T-helper 9 cell (primary cell): ENCODE measurements at places on chromosomes 2 and 18.

GRCh38 chr2:60779426-60779825 is 23.4 kb downstream of the PAPOLG start:
- DNase-seq: no peak

DNA sequence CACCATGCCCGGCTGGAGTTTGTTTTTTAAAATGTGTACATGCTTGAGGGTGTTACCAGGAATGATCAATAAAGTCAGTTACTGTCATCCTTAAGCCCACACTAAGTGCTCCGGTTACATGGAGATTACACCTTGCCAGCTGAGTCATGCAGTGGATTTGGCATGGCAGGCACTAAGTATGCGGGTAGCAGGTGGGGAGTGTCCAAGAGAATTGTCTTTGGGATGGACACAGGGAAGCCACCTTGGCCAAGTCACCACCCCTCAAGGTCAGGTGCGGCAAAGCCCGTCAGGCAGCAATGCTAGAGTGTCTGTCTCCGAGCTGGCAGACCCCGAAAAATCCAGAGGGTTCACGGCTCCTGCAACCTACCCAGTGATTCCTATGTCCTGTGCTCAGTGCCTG is 54.8 kb downstream of the GBX2 start:
- DNase-seq: no peak

GRCh38 chr18:159933-160332 is 1.6 kb downstream of the USP14 start:
- DNase-seq: no peak

DNA sequence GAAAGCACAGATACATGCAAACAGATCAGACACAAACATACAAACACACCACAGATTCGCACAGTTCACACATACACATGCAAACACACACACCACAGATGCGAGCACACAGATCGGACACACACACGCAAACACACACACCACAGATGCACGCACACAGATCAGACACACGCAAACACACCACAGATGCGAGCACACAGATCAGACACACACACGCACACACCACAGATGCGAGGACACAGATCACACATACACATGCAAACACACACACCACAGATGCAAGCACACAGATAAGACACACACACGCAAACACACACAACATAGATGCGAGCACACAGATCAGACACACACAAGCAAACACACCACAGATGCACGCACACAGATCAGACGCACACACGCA is 149.0 kb downstream of the PXDN start:
- DNase-seq: no peak

GRCh38 chr2:186437719-186438118 is 48.3 kb upstream of the ZC3H15 start:
- DNase-seq: no peak

GRCh38 chr18:38006541-38006940 is 440.9 kb upstream of the CELF4 start:
- DNase-seq: no peak

- DNase-seq: no peak
Observed at GRCh38 chr2:168375195-168375798, 80.8 kb upstream of the CERS6 start.

GRCh38 chr18:75429975-75430374 is 2.5 kb upstream of the SMIM21 start:
- DNase-seq: no peak

- DNase-seq: no peak
Observed at GRCh38 chr2:42904576-42904876, 112.1 kb upstream of the HAAO start.

GRCh38 chr2:8421658-8422449 is 260.0 kb upstream of the ID2 start:
- no peak for DNase-seq

DNA sequence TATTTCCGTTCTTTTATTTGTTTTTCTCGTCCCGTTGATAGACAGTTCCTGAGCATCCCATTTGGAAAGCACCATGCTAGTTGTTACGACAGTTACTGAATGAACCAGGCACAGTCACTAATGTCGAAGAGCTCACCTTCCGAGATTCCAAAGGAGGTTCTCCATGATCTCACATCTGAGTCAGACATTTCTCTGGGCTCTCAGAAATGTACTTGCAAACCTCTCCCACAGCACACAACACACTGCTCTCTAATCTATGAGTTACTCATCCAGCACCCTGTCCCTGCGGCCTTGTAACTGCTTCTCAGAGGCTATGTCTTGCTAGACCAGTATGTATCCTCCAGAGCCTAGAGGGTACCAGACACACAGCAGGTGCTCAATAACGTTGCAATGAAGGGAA is 174.7 kb downstream of the DNER start:
- no peak for DNase-seq

GRCh38 chr2:96156926-96157648 is 11.8 kb upstream of the DUSP2 start:
- DNase-seq: no peak

- DNase-seq: no peak
Observed at GRCh38 chr2:16664809-16665747, 556 bp downstream of the CYRIA start.

DNA sequence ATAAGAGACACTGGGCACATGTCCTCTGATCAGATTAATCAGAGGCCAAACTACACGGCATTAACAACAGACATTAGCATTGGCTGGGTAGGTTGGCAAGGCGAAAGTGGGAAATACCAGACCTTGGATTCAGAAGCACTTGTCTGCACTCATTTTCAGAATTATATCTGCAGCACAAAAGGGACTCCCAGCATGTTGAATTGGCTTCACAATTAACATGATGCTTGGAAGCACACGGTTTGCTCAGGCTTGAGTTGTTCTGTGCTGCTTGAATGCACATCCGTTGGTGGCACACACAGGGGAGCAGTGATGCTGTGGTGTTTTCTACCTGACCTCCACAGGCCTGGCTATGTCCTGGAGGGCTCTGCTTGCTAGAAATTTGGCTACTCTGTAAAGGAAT is 83.9 kb downstream of the ACTR3 start:
- DNase-seq: no peak

GRCh38 chr18:47601581-47602272 is 328.7 kb downstream of the SMAD2 start:
- DNase-seq: no peak

- no peak for DNase-seq
Observed at GRCh38 chr2:215619022-215619958, 183.4 kb upstream of the FN1 start.

- no peak for DNase-seq
Observed at GRCh38 chr2:86140969-86141392, 34.9 kb downstream of the PTCD3 start.
